ENCODE measurements at places on chromosomes 7 and 10.
A peak's percentile ranks its signal among the peaks of the same experiment; 100 is the strongest.

DNA sequence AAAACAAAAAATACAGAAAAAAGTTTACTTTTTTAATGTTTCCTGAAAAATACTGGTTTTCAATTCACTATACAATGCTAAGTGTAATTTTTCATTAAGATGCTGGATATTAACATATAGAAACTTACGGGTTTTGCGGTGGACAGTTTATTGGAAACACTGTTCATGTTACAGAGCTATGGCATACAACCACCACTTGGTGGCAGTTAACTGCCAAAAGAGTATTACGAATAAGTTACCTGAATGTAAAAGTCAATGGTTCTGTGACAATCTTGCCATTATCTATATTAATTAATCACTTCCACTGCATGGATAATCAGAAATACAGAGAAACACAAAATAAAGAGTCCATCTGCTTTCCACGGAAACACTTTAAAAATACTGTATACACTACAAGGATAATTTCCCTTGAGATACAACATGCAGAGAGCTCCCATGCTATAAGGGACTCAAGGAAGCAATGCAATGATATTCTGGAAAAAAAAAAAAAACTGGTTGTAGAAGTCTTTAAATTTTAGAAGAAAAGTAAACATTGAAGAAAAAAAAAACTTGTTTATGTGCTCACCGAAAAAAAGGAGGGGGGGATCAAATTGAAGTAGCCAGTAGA, 97.0 kb downstream of the TPK1 start:
- no peak for DNase-seq

DNA sequence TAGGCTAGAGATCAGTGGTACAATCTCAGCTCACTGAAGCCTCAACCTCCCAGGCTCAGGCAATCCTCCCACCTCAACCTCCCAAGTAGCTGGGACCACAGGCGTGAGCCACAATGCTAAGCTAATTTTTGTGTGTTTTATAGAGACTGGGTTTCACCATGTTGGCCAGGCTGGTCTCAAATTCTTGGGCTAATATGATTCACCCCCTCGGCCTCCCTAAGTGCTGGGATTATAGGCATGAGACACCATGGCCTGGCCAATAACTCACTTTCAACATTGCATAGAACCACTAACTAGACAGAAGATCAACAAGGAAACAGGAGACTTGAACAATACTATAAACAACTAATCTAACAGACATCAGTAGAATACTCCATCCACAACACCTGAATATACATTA, 191.7 kb downstream of the LRRN3 start:
- DNase-seq = no peak

DNA sequence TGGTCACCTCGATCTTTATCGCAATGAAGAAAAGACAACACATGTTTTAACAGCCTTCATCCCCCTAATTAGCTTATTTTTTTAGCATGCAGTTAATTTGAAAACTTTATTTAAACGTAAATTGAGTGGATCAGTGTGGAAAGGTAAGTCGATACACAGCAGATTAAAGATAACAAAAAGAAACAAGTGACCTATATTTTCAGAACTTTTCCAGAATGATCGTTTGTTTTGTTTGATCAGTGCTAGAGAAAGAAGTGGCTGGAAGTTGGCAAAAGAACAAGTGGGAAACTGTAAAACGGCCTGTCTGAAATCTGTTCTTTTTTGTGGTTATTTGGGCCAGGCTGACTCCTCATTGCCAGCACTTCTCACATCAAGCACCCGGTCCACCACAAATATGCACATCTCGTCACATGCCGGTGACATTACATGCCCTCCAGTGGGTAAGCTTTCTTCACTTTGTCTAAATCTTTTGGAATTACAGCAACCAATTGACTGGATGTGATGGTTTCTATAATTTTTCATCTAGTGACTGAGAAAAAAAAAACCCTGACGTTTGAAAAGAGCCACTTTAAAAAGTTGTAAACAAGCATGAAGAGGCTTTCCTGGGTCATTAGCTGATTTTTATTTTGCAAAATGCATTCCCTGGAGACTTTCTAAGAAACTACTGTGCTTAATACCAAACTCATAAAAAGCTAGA, 33.2 kb downstream of the C7orf33 start:
- no peak for DNase-seq

DNA sequence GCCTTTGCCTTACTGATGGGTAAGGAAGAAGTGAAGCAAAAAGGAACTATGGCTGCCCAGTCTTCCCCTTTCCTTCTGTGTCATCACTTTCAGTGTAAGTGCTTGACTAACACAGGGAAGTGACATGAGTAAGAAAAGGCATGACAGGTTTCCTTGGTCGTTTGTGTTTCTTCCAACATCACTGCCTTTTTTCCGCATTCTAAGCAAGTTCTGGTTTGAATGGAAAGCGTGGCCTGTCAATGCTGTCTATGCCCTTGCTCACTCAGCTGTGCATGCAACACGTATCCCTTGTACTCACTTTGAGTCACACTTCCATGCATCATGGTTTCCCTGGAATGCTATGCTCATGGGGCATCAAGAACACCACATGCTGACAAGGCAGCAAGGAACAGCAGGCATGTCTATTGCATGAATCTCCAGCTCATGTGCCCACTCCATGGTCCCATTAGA, 111.8 kb downstream of the OAT start:
- no peak for DNase-seq

GRCh38 chr7:42946627-42946950, 14.4 kb downstream of the MRPL32 start:
- no peak for DNase-seq

DNA sequence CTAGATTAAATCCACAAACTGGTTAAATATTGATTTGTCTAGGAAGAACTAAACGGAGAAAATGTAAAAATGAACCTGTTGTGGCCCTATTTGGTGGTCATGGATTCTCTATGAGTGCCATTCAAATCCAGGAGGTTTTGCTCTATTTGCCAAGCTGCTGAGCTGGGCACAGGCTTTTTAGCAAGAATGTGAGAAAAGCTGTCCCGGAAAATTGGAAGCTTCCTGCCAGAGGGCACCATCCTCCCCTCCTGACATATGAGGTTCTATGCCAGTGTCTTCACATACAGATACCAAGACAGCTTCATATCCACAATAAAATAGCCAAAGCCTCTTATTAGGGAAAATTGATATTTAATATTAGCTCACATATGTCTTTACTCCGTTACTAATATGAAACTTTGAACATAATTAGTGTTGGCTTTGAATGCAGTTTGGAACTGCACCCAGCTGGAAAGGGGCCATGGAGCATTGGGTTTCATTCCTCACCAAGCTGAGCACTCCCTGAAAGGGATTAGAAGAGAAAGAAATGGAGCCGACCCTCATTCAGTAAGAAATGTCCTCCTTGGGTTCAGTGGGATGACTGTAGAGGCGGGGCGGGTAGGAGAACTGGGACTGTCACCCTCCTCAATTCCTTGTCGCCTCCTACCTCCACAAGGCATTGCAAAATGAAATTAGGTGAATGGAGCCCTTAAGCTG, 47.8 kb downstream of the NRCAM start:
- no peak for DNase-seq

GRCh38 chr7:17524746-17525145, 226.3 kb downstream of the AHR start:
- no peak for DNase-seq

GRCh38 chr10:71647526-71648253, 71.9 kb downstream of the C10orf105 start:
- DNase-seq = no peak

DNA sequence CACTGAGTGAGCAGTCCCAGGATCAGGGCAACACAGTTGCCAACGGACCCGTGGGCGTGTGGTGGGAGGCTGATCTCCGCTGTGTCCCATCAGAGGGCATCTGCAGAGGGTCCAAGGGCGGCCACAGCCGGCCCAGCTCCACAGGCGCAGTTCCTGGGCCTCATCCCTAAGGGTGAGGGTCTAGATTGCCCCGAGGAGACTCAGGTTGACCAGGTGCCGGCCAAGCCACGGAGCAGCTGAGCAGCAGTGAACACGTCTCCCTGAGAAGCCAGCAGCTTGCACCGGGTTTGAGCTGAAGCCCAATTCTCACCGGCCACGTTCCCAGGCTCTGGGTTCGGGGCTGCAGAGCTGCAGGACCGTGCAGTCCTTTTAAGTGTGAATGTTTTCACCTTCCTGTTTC, 58.8 kb upstream of the ADGRA1 start:
- no peak for DNase-seq

GRCh38 chr7:127809261-127809702, 157.3 kb downstream of the SND1 start:
- DNase-seq = no peak

DNA sequence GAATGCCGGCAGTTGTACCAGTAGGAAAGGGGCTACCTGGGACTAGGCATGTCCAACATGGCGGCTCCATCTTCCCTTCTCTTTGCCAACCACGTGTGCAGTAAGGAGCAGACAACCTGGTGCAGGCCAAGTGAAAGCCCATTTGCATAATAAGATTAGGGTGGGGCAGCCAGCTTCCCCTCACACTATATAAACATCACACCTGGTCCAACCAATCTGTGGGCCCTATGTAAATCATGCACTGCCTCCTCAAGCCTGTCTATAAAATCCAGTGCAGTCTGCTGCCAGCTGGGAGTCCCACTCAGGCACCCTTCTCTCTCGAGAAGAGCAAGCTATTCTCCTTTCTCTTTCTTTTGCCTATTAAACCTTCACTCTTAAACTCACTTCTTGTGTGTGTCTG, 429.3 kb downstream of the CALN1 start:
- no peak for DNase-seq

DNA sequence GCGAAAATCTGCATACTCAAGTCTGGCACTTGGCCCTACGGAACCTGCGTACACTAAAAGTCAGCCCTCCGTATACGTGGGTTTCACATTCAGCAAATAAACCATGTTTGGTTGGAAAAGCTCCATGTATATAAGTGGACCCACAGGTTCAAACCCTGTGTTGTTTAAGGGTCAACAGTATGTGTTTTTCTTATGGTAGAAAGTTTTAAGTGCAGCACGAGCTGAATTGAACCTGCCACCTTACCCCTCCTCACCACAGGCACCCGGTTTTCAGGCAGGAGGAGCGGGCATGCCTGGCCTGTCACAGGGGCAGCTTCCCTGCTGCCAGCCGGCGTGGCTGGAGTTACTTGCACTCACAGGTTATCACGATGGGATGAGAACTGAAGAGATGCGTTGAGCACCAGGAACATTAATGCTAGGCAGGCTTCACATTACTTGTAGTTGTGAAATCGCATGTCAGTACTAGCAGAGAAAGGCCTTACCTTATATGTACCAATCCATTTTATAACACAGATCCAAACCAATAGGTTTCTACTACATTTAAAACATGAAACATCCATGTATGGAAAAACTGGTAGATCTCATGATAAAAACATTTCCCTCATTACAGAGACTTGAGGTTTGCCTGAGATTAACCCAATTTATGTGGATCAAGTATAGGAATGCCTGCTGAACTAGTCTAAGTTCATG, 12.9 kb downstream of the INSIG1 start:
- no peak for DNase-seq

DNA sequence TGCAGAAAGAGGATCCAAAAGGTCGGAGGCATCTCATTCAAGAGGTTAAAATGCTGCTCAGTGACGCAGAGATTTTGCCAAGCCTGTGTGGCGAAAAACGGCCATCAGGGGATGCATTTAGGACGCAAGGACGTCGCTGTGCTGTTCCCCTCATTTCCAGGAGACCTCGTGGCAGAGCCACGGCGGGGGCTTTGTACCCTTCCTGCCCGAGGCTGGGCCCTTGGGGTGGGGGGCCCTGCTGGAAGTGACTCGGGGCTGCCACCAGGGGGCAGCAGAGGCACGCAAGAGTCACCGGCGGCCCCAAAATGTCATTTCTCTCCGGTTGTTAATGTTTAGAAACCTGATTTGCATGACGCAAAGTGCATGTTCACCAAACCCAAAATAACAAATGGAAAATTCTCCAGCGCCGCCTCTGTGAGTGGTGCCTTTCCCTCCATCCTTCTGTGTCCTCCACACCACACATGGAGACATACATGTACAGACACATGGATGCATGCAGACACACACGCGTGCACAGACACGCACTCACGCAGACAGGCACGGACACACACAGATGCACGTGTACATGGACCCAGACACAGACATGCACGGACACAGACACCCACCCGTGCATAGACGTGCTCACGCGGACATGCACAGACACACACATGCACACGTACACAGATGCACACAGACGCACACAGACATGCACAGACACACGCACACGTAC, 51.0 kb upstream of the NKX6-2 start:
- DNase-seq = peak; percentile 49

- DNase-seq = no peak
Observed at GRCh38 chr10:60099998-60100747, 193.8 kb upstream of the CCDC6 start.

- no peak for DNase-seq
Observed at GRCh38 chr7:16403475-16403874, 17.9 kb downstream of the CRPPA start.

DNA sequence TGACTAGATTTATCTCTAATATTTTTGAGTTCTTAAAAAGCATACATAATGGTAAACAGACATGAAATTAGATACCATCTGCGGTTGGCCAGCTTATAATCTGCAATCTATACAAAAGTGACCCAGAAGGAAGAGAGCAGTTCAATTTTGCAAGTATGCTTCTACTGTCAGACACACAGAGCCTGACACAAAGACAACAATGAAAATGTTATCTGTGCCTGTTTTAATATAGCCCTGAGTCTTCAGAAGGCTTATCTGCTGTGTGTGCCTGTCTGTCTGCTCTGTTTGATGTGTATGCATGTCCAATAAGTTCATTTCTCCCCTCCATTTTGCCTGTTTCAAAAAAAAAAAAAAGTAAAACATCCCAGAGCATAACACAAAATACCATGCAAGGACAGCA, 73.3 kb upstream of the FHIP2A start:
- no peak for DNase-seq

DNA sequence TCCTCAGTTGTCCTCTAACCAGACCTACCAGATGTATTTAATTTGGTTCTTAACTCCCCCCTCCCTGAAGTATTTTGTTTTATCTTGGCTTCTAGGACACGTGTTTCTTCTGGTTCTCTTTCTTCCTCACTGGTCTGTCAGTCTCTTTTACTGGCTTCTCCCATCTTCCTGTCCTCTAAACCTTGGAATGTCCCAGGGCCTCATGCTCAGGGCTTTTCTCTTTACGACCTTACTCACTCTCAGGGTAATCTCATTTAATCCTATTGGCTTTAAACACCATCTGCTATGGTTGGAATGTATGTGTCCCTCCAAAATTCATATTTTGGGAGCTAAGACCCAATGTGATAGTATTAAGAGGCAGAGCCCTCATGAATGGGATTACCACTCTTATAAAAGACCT, 418.2 kb upstream of the PODXL start:
- DNase-seq = no peak

- DNase-seq = no peak
Observed at GRCh38 chr10:53786236-53786900, 1013.8 kb upstream of the MBL2 start.

- no peak for DNase-seq
Observed at GRCh38 chr7:146321301-146321700, 204.7 kb downstream of the CNTNAP2 start.

All from coronary artery (tissue), 2 donors.